Tibial nerve (tissue), 4 donors: ENCODE measurements at places on chromosomes 2 and 18. TPM values are rescaled to one million over a fixed set of nuclear protein-coding genes. Genes with fewer than 3 reads are reported as not detected.
A peak's percentile ranks its signal among the peaks of the same experiment; 100 is the strongest.

CGREF1 gene
- total RNA-seq, result 15.9 TPM

ELP2 gene
- 82.4 TPM for total RNA-seq

GREB1 gene
- 74.3 TPM for total RNA-seq

- no peak for DNase-seq
These were observed 481.9 kb upstream of the SETBP1 start for GRCh38 chr18:44198612-44199284.

GRCh38 chr2:217436386-217436785, 566.4 kb downstream of the TNS1 start:
- DNase-seq, result peak; percentile 15

DNA sequence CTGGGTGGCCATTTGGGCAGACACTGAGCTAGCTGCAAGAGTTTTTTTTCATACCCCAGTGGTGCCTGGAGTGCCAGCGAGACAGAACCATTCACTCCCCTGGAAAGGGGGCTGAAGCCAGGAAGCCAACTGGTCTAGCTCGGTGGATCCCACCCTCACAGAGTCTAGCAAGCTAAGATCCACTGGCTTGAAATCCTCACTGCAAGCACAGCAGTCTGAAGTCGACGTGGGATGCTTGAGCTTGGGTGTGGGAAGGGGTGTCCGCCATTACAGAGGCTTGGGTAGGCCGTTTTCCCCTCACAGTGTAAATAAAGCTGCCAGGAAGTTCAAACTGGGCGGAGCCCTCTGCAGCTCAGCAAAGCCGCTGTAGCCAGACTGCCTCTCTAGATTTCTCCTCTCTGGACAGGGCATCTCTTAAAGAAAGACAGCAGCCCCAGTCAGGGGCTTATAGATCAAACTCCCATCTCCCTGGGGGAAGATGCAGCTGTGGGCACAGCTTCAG, 69.6 kb upstream of the WDSUB1 start:
- DNase-seq, result no peak

DNA sequence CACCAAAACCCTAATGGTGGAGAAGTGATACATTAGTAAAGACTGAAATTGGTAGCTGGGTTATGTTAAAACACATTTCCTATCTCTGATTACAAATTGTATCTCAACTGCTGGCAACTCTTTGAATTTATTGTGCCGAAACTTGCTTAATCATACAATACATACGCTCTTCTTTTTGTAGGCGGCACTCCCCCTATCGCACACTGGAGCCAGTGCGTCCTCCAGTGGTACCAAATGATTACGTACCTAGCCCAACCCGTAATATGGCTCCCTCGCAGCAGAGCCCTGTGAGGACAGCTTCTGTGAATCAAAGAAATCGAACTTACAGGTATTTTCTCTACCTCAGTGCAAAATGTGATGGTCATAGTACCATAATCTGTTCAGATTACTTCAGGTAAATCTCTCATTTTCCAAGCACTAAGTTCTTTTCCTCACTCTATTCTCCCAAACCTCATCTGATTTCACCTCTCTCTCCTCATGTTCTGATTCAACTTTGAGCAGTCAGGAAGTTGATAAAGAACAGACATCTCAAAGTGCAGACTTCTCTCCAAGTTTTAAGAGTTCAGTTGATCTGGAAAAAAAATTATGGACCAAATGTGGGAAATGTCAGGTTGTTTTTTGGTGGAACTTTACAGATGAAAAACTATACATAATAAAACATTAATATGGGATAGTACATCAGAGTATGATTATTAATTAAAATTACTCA, 66.5 kb downstream of the ABI2 start:
- DNase-seq, result no peak

DNA sequence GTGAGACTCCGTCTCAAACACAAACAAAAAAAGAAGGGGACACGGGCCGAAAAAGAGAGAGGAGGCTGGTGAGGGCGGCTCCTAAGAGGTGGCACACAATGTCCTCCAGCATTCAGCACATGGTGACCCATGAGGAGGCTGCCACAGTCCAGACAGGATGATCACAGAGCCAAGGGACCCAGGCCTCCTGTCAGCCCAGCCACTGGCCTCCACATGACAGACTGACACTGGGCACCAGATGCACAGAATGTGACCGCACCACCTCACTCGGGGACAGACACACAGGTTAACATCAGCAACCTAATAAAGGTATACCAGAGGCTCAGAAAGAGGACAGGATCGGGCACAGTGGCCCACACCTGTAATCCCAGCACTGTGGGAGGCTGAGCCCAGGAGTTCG, 21.0 kb downstream of the PASK start:
- no peak for DNase-seq

- DNase-seq, result no peak
These were observed 276.3 kb downstream of the CTNNA2 start for GRCh38 chr2:79788952-79789651.

GRCh38 chr18:13147130-13147529, 71.4 kb upstream of the LDLRAD4 start:
- DNase-seq, result no peak

DNA sequence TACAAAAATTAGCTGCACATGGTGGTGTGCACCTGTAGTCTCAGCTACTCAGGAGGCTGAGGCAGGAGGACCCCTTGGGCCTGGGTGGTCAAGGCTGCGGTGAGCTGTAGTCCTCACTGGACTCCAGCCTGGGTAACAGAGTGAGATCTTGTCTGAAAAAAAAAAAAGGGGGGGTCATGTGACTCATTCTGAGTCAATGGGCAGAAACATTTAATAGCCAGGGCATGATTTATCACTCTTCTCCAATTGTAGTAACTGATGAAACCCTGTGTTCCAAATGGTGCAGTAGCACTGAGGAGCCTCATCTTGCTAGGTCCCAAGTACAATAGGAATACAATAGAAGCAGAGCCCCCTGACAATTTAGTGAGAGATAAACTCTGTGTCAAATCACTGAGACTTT, 78.9 kb upstream of the CCDC68 start:
- no peak for DNase-seq

CAVIN2 gene
- total RNA-seq, result 53.8 TPM

DNA sequence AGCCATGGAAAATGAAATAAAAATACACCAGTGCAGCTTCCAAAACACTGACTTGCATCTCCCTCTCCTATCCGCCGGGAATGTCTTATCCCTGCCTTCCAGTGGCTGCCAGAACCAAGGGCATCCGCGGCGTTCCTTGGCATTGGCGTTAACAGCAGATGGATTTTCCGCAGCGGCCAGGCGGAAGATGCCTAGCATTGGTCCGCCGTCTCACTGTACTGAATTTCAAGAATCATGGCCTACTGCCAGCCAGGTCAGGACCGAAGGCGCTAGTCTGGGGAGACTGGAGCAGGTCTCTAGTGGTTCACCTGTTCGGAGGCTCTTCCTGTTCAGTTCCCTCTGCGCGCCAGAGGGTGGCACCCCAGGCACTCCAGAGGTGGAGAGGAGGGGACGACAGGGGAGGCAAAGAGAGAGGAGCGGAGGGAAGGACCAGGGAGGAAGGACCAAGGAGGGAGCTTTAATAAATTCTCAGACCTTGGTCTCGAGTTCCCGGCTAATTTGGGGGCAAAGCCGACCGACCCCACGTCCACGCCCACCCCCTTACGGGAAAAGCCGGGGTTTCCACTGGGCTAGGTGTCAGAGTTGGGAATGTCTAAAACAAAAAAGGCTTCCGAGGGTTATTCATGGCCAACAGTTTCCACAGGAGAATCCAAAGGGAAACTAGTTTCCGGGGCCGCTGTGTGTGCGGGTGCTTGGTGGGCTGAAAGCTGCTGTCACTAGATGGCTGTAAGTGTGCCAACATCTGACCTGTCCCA, 3.7 kb upstream of the BCL2L11 start:
- DNase-seq, result peak; percentile 52

DNA sequence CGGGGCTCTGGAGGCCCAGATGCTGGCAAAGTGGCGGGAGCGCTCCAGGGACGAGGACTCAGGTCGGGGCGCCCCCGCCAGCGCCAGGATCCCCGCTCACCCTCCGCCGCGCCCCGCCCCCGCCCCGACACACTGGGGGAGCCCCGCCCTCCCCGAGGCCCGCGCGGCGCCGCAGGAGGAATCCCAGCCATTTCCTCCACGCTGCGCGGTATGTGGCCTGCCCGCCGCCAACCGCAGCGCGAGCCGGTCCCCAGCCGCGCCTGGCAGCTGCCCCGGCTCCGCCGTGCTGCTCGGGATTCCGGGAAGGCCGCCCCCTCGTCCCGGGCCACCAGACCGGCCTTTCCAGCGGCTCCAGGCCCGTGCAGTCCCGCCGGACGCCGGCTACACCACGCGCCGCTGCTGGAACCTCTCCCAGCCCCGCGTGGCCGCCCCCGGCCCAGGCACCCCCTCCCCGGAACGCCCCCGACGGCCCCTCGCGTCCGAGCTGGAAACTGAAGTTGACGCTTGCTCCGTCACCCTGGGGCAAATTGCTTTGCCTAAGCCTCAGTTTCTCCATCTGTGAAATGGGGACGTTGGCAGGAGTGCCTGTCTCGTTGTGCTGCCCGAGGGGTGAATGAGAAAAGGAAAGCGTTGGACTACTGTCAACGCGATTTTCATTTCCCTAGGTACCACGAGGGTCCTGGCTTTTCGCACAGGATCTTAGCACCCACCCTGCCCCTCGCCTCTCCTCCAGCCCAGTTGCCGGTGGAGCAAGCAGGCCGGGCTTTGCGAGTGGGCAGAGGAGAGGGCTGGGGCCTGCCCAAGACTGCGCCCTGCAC, 53.6 kb downstream of the PKDCC start:
- no peak for DNase-seq

DNA sequence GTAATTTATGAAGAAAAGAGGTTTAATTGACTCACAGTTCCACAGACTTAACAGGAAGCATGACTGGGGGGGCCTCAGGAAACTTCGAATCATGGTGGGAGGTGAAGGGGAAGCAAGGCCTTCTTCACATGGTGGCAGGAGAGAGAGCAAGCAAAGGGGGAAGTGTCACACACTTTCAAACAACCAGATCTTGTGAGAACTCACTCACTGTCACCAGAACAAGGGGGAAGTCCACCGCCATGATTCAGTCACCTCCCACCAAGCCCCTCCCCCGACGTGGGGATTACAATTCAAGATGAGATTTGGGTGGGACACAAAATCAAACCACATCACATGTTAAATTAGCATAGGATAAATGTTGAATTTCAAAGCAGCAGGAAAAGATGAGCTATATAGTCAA, 56.2 kb downstream of the STRADB start:
- DNase-seq, result no peak

CDCA7 gene
- total RNA-seq, result 1.3 TPM

GRCh38 chr2:99571533-99571932, 81.7 kb upstream of the REV1 start:
- no peak for DNase-seq

GRCh38 chr2:197215748-197216360, 94.7 kb downstream of the ANKRD44 start:
- DNase-seq, result no peak

- no peak for DNase-seq
These were observed 39.6 kb downstream of the ITGAV start for GRCh38 chr2:186629250-186629996.

AFF3 gene
- 7.2 TPM for total RNA-seq

GRCh38 chr18:23812546-23813440, 123.5 kb downstream of the LAMA3 start:
- no peak for DNase-seq

- no peak for DNase-seq
These were observed 1.0 kb downstream of the FAM136A start for GRCh38 chr2:70300771-70301343.

GRCh38 chr2:3298191-3298590, 79.4 kb downstream of the EIPR1 start:
- DNase-seq, result no peak

DNA sequence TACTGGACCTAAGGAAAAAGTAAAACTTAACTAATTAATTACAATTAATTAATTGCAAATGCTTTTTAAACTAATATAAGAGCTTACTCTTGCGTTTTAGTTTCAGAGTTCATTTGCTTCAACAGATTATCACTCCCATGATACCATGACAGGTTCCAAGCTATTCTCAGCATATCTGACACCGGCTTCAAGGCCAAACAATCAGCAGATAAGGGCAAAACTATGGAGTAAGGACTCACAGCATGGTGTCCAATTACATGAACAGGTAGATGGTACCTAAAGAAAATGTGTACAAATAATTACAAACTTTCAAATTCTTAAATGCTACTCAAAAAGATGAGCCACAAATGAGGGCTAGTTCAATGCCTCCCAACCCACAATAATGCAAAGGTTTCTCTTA, 77.2 kb downstream of the RTTN start:
- DNase-seq, result no peak

- no peak for DNase-seq
These were observed 443.0 kb upstream of the RGPD4 start for GRCh38 chr2:107383691-107384090.

- peak; percentile 67 for DNase-seq
These were observed 132.9 kb downstream of the SOCS6 start for GRCh38 chr18:70421471-70422390.

GRCh38 chr2:19051203-19051831, 307.1 kb downstream of the OSR1 start:
- no peak for DNase-seq

RBM44 gene
- 0.59 TPM for total RNA-seq

DNA sequence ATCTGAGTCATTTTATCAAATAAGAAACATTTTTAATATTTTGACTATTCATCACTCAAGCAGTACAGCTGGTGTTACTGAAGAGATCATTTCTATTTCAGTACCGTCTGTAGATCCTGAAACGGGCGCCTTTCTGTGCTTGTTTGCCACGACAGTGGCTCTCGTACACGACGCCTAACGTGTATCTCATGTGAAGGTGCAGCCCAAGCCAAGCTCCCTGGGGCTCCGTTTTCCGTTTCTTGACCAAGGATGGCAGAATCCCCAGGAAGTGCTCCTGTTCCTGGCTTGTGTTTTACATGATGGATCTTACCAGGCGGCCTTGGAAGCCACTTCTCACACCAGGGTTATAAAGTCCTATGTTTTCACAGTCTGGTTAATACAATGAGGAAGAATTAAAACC, 320.6 kb downstream of the GBX2 start:
- DNase-seq, result no peak

GRCh38 chr2:178142274-178143065, 30.2 kb downstream of the RBM45 start:
- no peak for DNase-seq

GRCh38 chr2:7196883-7197282, 279.7 kb downstream of the RNF144A start:
- no peak for DNase-seq

DNA sequence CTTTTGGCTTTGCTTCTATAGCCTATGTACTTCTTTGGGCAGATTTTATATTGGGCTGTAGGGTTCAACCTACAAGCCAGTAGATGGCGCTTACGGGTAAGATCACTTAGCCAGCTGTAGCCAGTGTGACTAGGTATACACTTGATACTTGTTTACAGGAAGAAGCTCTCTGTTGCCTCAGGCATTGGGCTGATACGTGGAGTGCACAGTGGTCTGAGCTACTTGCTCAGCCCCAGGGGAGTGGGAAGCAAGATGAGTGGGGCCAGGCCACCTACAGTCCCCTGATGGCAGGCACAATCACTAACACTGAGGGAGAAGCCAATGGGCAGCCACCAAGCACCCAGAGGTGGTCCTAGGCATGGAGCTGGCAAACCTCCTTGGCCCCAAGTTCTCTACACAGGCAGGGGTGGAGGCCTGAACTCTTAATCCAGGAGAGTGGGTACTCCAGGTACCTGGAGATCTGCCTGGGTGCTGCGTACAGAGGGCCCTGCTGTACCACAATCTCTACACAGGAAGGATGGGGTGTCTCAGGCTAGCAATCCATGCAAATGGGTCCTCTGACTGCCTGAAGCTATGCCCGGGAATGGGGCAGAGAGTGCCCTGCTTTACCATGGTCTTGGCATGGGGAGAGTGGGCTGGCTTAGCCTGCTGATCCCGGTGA, 122.2 kb downstream of the NCOA1 start:
- no peak for DNase-seq

TRIM43 gene
- not detected for total RNA-seq

GRCh38 chr2:171712051-171712450, 24.8 kb downstream of the DYNC1I2 start:
- no peak for DNase-seq
